ENCODE measurements at places on chromosomes 6 and 20.
A peak's percentile ranks its signal among the peaks of the same experiment; 100 is the strongest.

DNA sequence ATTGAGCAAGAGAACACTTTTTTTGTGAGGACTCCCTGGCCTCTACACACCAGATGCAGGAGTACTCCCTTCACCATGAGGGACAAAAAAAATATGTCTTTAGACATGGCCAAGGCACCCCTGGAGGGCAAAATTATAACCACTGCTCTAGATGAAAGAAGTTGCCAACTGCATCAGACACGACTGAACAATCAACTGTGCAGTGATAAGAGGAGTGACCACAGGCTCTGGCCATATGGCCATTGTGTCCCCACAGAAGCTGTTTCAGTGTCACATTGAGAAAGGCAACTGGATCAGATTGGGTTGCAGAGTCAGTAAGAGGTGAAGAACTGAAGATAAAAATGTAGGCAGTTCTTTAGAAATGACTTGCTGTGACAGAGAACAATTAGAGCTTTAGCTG lies 85.7 kb downstream of the C6orf118 start:
- H3K27me3 ChIP-seq: no peaks in the 10 kb centered on the region
- no peak for DNase-seq
- H3K4me1 ChIP-seq: no peaks in the 10 kb centered on the region
- H3K4me3 ChIP-seq: no peak overlapping the region
- no peaks in the 10 kb centered on the region for H3K36me3 ChIP-seq

DNA sequence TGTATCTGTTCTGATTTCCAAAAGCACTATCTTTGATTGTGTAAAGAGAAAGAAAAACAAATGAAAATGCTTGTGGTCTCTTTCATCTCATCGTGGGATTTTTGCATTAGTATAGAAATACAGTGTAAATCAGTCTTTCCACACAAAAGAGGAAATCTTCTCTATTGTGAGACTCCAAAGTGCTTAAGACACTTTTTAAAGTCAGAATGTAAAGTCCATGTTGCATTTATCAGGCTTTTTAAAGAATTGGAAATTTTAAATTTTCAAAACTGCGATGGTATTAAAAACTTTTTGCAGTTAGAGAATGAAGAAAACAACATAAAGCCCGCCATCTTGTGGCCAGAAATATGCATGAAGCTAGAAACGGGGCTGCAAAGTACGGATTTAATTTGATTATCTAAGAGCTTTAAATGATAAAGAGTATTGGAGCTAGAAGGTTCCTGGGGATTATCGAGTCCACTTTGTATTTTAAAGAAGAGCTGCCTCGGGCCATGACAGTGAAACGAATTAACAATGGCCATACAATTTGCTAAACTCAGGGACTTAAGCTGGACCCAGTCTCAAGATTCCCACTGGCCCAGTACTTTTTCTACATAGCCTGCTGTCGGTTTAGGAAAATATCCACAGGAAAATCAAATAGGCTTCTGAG lies 339.6 kb downstream of the ARHGAP18 start:
- peaks cover 14% of the 10 kb centered on the region for H3K4me1 ChIP-seq
- DNase-seq: peak; percentile 43
- H3K36me3 ChIP-seq: no peaks in the 10 kb centered on the region

DNA sequence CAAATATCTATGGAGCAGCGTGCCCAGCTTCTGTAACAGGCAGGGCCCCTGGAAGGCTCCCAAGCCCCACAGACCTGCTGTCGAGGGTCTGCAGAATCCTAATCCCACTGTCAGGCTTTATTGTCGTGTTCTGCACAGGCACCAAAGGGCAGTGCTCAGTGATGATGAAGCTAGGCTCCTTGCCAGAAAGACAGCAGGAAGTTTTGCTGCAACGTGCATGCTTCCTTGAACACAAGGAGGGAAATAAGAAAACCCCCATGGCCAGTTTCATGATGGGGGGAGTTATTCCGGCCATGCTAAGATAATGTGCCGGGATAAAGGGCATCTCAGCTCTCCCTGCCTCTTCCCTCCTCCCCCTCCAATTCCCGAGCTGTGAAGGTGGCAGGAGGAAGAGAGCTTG lies 109.4 kb upstream of the KCNG1 start:
- no peaks in the 10 kb centered on the region for H3K36me3 ChIP-seq
- H3K27me3 ChIP-seq: no peaks in the 10 kb centered on the region
- no peak overlapping the region for H3K27ac ChIP-seq
- no peak overlapping the region for H3K4me3 ChIP-seq
- no peak for DNase-seq

DNA sequence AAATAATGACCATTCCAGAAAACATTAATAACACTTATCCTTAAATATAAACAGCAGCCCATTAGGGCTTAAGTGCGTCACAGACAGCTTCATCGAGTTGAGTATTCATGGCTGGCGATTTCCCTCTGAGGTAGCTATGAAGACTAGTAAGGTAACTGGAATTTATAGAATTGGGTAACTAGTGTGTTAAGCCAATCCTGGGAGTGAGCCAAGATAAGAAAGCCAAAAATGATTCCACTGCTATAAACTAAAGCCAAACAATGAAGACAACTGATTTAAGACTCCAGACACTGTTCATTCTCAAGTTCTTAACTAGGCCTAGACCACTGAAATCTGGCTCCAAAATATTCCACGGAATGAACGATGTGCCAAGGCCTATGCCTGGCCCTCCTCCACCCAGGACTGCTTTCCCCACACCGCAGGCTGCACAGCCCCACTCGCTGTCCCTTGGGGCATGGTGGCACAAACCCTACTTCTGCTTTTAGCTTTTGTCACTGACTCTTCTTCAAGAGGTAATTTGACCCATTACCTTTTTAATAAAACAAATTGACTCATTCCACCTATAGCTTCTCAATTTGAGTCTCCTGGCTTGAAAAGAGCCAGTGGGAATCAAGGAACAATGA lies 66.0 kb downstream of the BLOC1S5 start:
- H3K4me1 ChIP-seq: no peaks in the 10 kb centered on the region
- no peak overlapping the region for H3K27ac ChIP-seq
- no peak for DNase-seq
- no peaks in the 10 kb centered on the region for H3K27me3 ChIP-seq
- H3K4me3 ChIP-seq: no peak overlapping the region
- H3K36me3 ChIP-seq: no peaks in the 10 kb centered on the region

DNA sequence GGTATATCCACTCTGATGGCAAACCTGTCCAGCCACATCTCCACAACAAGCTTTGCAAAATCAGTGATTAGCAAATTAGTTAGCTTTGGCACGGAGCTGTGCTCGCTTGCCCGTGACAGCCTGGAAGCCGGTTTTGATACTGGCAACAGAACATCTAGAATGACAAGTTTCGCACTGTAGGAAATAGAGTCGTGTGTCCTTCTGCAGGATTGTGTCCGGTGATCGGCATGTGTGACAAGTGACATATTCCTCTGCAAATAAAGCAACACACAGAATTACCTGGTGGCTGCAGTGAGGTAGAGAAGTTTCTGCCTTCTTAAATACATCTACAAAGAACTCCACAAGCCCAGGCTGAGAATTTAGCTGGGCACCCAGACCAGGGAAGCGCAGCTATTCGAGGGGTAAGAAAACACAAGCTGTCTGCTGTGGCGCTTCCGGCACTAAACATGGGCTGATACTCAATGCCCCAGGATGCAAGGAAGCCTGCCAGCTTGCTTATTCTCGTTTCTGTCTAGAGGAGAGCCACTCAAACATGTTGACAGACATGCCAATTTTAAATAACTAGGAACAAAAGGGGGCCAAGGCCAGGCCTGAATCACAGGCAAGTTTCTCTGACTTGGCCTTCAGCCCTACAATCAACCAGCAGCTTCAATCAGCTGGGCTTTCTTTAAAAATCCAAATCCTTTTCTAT lies 22.2 kb downstream of the EIF2S2 start:
- no peak overlapping the region for H3K27ac ChIP-seq
- no peaks in the 10 kb centered on the region for H3K27me3 ChIP-seq
- peaks cover 18% of the 10 kb centered on the region for H3K4me1 ChIP-seq
- DNase-seq: no peak

Data from activated CD4-positive, alpha-beta memory T cell treated with anti-CD3 and anti-CD28 coated beads, Interleukin-2, amount 10 ng/mL, durations not matched to agents 7 days and 5 days (primary cell).